ENCODE measurements at places on chromosomes 7 and 10.

DNA sequence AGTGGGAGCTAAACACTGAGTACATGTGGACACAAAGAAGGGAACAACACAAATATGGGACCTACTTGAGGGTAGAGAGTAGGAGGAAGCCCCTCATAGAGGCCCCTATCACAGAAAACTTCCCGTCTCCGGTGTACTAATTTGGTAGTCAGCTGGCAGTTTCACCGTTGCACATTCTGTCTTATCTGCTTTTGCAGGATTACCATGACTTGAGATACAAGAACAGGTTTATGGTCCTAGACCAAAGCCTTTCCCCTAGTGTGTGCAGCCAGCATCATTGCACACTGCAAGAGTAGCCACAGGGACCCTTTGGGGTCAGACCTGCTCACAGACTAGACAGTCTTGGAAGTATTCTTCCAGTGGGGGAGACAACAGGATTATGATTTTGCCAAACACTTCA is 5.9 kb upstream of the IFIT1B start:
- DNase-seq = no peak

- no peak for DNase-seq
These were observed 55.7 kb downstream of the NOD1 start for GRCh38 chr7:30422922-30423321.

- no peak for DNase-seq
These were observed 147.5 kb upstream of the TCF7L2 start for GRCh38 chr10:112802411-112803022.

- no peak for DNase-seq
These were observed 301.7 kb downstream of the RPS24 start for GRCh38 chr10:78335371-78335690.

- DNase-seq = peak; percentile 44
These were observed 87.8 kb downstream of the CFAP58 start for GRCh38 chr10:104441329-104442000.

GRCh38 chr10:126101736-126102135 is 205.4 kb downstream of the FANK1 start:
- DNase-seq = no peak
